ENCODE measurements at places on chromosomes 2 and 18. TPM values are rescaled to one million over a fixed set of nuclear protein-coding genes. Genes with fewer than 3 reads are reported as not detected.
A peak's percentile ranks its signal among the peaks of the same experiment; 100 is the strongest.

GRCh38 chr2:134202371-134202770, 51.5 kb upstream of the MGAT5 start:
- no peak for DNase-seq

DNA sequence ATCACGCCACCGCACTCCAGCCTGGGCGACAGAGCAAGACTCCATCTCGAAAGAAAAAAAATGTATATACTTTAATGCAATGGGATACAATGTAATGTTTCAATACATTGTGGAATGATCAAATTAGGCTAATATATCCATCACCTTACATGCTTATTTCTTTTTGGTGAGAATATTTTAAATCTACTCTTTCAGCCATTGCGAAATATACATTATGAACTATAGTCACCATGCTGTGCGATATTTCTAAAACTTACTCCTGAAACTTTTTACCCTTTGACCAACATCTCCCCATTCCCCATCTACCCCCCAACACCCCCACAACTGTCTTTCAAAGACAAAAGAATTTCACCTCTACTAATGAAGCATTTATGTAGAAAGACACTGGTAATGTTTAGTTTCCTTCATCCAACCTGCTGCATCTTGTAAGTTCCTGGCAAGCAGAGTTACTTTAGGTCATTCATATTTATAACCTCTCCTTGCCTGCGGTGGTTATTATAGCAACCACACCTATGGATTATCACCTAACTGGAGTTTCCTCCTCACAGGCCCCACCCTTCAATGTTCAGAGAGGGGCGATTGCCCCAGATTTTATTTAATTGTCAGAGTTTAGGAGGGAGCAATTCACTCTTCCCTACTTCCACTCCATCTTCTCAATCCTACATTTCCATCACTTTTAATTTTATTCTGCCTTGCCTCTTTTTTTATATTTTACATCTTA, 1.2 kb upstream of the ME2 start:
- DNase-seq: no peak

The GALR1 gene
- not detected for polyA plus RNA-seq

- no peak for DNase-seq
Measured at GRCh38 chr18:30487962-30488361, 554.6 kb downstream of the DSC3 start.

GRCh38 chr2:47301277-47301618, 101.7 kb upstream of the MSH2 start:
- no peak for DNase-seq

DNA sequence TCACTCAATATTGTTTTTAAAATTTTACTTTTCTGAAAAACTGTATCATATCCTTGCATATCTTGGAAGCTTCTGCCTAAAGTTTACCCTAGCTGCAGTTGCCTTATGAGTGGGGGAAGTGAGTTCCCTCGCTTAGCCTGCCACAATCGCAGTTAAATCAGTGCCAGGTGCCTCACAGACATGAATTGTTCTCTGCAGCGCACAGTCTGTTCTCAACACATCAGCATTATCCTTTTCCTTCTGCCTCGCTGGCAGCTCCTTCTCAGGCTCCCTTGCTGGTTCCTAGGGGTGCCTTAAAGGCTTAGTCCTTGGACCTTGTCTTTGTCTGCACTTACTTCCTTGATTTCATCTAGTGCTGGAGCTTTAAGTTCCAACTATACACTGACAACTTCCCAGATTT, 132.8 kb downstream of the TTC27 start:
- no peak for DNase-seq

DNA sequence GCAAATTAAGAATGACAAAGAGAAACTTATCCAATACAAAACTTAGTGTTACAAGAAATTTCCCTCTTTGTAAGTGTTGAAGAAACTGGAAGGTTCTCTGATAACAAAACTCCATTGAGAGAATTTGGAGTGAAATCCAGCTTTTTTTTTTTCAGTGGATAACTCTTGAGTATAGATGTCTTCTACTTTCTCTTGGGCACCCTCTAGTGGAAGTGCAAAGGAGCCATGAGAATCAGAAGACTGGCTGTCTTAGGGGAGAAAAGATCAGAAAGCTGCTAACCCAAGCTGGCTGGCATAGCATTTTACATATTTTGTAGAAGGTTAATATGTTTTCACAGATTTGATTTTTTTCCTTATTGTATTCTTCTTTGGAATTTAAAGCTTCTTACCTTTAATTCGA, 138.8 kb upstream of the SATB2 start:
- peak; percentile 27 for DNase-seq

The MGAT5 gene
- 12.5 TPM for polyA plus RNA-seq

- DNase-seq: no peak
Measured at GRCh38 chr2:30336978-30337841, 105.9 kb downstream of the LBH start.

DNA sequence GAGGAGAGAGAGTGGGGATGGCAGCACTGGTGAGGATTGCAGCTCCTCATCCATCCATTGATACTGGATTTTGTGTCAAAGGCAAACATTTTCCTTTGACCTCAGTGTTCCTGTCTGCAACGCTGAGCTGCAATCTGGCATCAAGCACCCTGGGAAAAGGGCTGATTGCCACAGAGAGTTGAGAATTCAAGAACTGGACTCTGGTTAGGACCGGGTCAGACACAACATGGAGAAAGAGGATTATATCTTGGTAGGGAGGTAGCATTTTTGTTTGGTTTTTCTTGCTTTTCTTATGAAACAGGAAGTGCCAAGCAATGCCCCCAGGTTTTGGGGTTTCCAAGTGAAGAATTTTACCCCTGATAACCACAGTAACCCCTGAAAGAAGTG, 81.9 kb upstream of the PKDCC start:
- DNase-seq: no peak

DNA sequence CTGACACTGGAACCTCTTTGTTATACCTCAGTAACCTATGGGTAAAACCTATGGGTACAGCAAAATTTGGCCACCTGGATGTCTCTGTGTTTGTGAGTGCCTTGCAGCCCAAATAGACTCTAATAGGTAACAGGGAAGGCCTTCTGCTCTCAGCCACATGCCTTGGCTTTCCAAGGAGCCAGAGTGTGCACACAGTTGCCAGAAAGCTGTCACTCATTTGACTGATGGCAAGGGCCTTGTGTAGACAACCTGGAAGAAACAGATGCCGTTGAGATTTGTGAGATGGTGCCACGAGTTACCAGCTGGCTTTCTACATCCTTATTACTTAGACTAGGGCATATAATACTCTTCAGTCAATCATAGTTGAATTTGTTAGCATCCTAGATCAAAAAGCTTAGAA, 90.1 kb upstream of the RAB12 start:
- DNase-seq: no peak

The ARHGAP15 gene
- not detected for polyA plus RNA-seq
